ENCODE measurements at places on chromosomes 7 and 10. TPM values are rescaled to one million over a fixed set of nuclear protein-coding genes. Genes with fewer than 3 reads are reported as not detected.

- no peak for DNase-seq
These were observed 238.1 kb upstream of the GLI3 start for GRCh38 chr7:42475082-42475481.

GRCh38 chr7:5437348-5437892, 13.8 kb upstream of the TNRC18 start:
- DNase-seq, result no peak

- peak; percentile 45 for DNase-seq
These were observed 44.7 kb upstream of the PITRM1 start for GRCh38 chr10:3217301-3217700.

The PLXNA4 gene
- 0.05 TPM for total RNA-seq

- DNase-seq, result peak; percentile 53
These were observed 122.6 kb downstream of the INHBA start for GRCh38 chr7:41579961-41580935.

- DNase-seq, result no peak
These were observed 63.6 kb upstream of the RAB18 start for GRCh38 chr10:27440478-27440877.

DNA sequence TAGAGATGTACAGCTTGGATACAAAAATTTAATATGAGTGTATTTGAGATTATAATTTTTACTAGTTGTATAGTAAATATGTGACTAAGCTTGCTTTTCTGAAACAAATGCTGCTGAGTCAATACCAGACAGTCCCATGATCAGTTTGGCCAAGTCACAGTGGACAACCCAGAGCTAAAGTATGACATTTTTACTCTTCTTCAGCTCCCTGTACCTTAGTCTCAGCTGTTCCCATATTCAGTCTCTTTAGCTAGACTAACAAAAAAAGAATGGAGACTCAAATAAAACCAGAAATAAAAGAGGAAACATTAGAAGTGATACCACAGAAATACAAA, 189.3 kb downstream of the CTNNA3 start:
- no peak for DNase-seq

DNA sequence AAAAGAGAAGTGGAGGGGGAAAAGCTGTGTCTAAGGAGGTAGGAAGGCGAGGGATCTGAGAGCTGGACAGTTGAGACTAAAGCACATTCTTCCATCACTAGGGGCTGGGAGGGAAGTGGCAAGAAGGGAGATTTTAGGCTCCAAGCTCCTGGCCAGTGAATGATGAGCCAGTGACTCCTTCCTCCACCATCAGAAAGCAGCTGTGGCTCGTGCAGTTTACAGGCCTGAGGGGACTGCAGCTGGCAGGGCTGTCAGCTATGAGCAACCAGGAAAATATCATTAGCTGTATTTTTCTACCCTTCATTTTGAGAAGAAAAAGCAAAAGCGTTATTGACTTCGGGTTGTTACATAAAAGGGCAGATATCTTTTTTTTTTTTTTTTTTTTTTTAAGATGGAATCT, 60.7 kb downstream of the GPAM start:
- DNase-seq, result no peak

- DNase-seq, result no peak
These were observed 39.7 kb upstream of the HPS1 start for GRCh38 chr10:98486421-98486820.
